ENCODE measurements at places on chromosomes 7 and 10.
A peak's percentile ranks its signal among the peaks of the same experiment; 100 is the strongest.

DNA sequence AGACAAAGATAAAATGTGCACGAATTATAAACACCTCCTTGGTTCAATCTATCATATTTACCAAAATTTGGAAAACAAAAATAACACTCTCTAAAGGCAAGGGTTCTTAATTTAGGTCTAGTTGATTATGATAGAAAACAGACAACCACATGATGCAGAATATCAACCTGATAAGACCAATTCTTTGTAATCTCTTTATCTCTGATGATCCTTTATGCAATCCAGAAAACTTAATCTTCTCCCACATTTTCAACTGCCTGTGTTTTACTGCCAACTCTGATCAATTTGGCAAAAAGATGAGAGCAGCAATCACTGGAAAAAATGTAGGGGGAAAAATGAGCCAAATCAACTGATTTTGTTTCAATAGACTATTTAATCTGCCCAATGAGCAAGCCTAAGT is 148.5 kb downstream of the LRRN3 start:
- no peaks in the 10 kb centered on the region for H3K4me1 ChIP-seq
- no peaks in the 10 kb centered on the region for H3K36me3 ChIP-seq
- H3K27ac ChIP-seq = no peak overlapping the region
- no peaks in the 10 kb centered on the region for H3K27me3 ChIP-seq

GRCh38 chr10:25532213-25532612 is 357.4 kb downstream of the GPR158 start:
- no peak overlapping the region for H3K27ac ChIP-seq
- H3K27me3 ChIP-seq = no peaks in the 10 kb centered on the region
- H3K4me3 ChIP-seq = no peak overlapping the region

- peaks cover 12% of the 10 kb centered on the region for H3K27me3 ChIP-seq
- H3K36me3 ChIP-seq = peaks cover 4% of the 10 kb centered on the region
- no peak for DNase-seq
- no peak overlapping the region for H3K4me3 ChIP-seq
Observed at GRCh38 chr10:130353928-130354572, 217.9 kb downstream of the GLRX3 start.

- H3K27ac ChIP-seq = no peak overlapping the region
- H3K4me1 ChIP-seq = peaks cover 5% of the 10 kb centered on the region
- no peak overlapping the region for H3K4me3 ChIP-seq
- no peaks in the 10 kb centered on the region for H3K36me3 ChIP-seq
- H3K27me3 ChIP-seq = no peaks in the 10 kb centered on the region
Observed at GRCh38 chr7:11239316-11239715, 265.6 kb downstream of the PHF14 start.

- H3K27me3 ChIP-seq = peaks cover 1% of the 10 kb centered on the region
- no peak for DNase-seq
- H3K36me3 ChIP-seq = peaks cover 2% of the 10 kb centered on the region
- no peak overlapping the region for H3K4me3 ChIP-seq
- H3K4me1 ChIP-seq = peaks cover 6% of the 10 kb centered on the region
Observed at GRCh38 chr10:116475866-116476265, 48.2 kb downstream of the PNLIPRP3 start.

GRCh38 chr7:14896461-14896860 is 6.1 kb downstream of the DGKB start:
- no peak overlapping the region for H3K27ac ChIP-seq
- no peaks in the 10 kb centered on the region for H3K36me3 ChIP-seq
- no peak for DNase-seq
- H3K27me3 ChIP-seq = no peaks in the 10 kb centered on the region
- no peaks in the 10 kb centered on the region for H3K4me1 ChIP-seq

DNA sequence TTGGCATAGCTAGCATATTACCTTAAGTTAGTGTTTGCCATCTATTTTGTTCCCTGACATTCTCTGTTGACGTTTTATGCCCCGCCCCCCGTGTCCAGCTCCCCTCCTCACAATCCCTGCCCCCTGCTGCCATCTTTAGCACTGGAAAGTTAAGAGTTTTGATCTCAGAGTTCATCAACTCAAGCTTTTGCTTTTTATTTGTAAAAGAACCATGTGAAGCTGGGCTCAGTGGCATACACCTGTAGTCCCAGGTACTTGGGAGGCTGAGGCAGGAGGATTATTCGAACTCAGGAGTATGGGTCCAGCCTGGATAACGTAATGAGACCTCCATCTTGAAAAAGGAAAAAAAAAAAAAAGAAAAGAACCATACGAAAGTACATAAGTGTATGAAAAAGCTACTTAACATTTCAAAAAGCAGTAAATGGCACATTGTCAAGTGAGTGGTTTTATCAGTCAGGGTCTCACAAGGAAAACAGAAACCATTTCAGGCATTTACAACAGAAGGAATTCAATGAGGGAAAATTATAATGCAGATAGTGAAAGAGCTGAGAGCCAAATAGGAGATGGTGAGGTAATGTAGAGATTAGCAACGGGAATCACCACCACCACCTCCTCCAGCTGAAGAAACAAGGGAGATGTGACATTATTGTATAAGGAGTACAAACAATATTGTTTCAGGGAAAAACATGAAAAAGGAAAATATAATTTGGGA is 64.9 kb downstream of the MCU start:
- no peak for DNase-seq
- H3K36me3 ChIP-seq = no peaks in the 10 kb centered on the region
- H3K4me3 ChIP-seq = no peak overlapping the region

GRCh38 chr7:151095828-151096475 is 9.7 kb downstream of the AGAP3 start:
- no peak overlapping the region for H3K27ac ChIP-seq
- peaks cover 11% of the 10 kb centered on the region for H3K27me3 ChIP-seq
- H3K36me3 ChIP-seq = peaks cover 15% of the 10 kb centered on the region
- H3K4me1 ChIP-seq = peaks cover 48% of the 10 kb centered on the region
- DNase-seq = no peak

- no peaks in the 10 kb centered on the region for H3K36me3 ChIP-seq
- H3K27me3 ChIP-seq = peaks cover 3% of the 10 kb centered on the region
- H3K27ac ChIP-seq = no peak within 1 kb of the TSS
- no peak for DNase-seq
- no peaks in the 10 kb centered on the region for H3K4me1 ChIP-seq
- H3K4me3 ChIP-seq = no peak within 1 kb of the TSS
Observed at GRCh38 chr10:80289451-80290287, at the start of gene MAT1A. Gene MAT1A, minus strand, starts transcription at chr10:80289658. Its CDS starts 235 bp downstream, at chr10:80289423.

GRCh38 chr7:333393-333764 is 43.4 kb downstream of the FOXL3 start:
- DNase-seq = no peak
- peaks cover 19% of the 10 kb centered on the region for H3K27me3 ChIP-seq
- no peaks in the 10 kb centered on the region for H3K4me1 ChIP-seq
- H3K27ac ChIP-seq = no peak overlapping the region

DNA sequence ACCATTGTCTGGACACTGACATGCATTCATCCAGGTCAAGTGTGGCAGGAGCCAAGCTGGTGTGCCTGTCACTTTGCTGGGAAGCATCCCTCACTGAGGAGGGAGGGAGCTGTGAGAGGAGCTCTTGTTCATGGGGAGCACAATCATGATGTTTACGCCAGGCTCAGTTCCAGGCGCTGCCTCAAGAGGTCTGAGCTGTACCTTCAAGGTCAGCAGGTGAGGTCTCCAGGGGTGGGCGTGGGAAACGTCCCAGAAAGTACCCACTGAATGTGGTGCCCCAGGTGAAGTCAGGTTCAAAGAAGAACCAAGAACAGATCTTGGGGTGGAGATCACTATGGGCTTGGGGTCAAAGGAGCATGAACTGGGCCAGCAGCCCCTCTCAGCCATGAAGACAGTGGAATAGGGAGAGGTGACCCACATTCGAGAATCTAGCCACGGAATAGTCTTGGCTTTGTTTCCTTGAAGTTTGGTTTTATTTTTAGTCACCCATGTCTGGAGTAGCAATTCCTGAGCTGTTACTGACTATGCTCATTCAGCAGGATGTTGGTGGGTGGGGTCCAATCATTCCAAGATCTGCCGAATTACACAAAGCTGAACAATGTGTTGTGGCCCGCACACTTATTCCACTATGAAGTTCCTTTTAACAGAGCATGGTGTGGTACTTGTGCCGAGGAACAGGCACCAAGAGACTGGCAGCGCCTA is 29.3 kb downstream of the NPS start:
- H3K36me3 ChIP-seq = no peaks in the 10 kb centered on the region
- no peak overlapping the region for H3K27ac ChIP-seq
- DNase-seq = no peak
- H3K27me3 ChIP-seq = no peaks in the 10 kb centered on the region
- H3K4me3 ChIP-seq = no peak overlapping the region

GRCh38 chr10:102135956-102136526 is 3.2 kb downstream of the PPRC1 start:
- no peak for DNase-seq
- peak overlapping the region; percentile 52 for H3K27ac ChIP-seq
- peak overlapping the region; percentile 6 for H3K4me3 ChIP-seq
- peaks cover 19% of the 10 kb centered on the region for H3K27me3 ChIP-seq
- peaks cover 33% of the 10 kb centered on the region for H3K4me1 ChIP-seq
- peaks cover 29% of the 10 kb centered on the region for H3K36me3 ChIP-seq

- H3K36me3 ChIP-seq = no peaks in the 10 kb centered on the region
- H3K4me1 ChIP-seq = peaks cover 4% of the 10 kb centered on the region
- H3K27me3 ChIP-seq = peaks cover 2% of the 10 kb centered on the region
- no peak overlapping the region for H3K4me3 ChIP-seq
- no peak overlapping the region for H3K27ac ChIP-seq
- no peak for DNase-seq
Observed at GRCh38 chr7:23287612-23288011, 11.5 kb upstream of the MALSU1 start.

- H3K4me1 ChIP-seq = no peaks in the 10 kb centered on the region
- no peak overlapping the region for H3K27ac ChIP-seq
- DNase-seq = no peak
- H3K36me3 ChIP-seq = no peaks in the 10 kb centered on the region
- H3K27me3 ChIP-seq = peaks cover 3% of the 10 kb centered on the region
Observed at GRCh38 chr10:127798111-127798510, 61.1 kb downstream of the FOXI2 start.

- H3K27me3 ChIP-seq = no peaks in the 10 kb centered on the region
- H3K27ac ChIP-seq = no peak overlapping the region
- H3K36me3 ChIP-seq = no peaks in the 10 kb centered on the region
- DNase-seq = no peak
- H3K4me1 ChIP-seq = no peaks in the 10 kb centered on the region
- H3K4me3 ChIP-seq = no peak overlapping the region
Observed at GRCh38 chr7:89928451-89928850, 225.8 kb upstream of the STEAP1 start.

GRCh38 chr10:126919426-126919825 is 14.2 kb downstream of the DOCK1 start:
- no peak for DNase-seq
- peaks cover 14% of the 10 kb centered on the region for H3K4me1 ChIP-seq
- no peak overlapping the region for H3K4me3 ChIP-seq
- H3K36me3 ChIP-seq = peaks cover 20% of the 10 kb centered on the region
- no peaks in the 10 kb centered on the region for H3K27me3 ChIP-seq

- peaks cover 16% of the 10 kb centered on the region for H3K27me3 ChIP-seq
- H3K36me3 ChIP-seq = peaks cover 11% of the 10 kb centered on the region
- no peak overlapping the region for H3K4me3 ChIP-seq
- no peak for DNase-seq
Observed at GRCh38 chr10:131312478-131312836, 936 bp upstream of the TCERG1L start.

DNA sequence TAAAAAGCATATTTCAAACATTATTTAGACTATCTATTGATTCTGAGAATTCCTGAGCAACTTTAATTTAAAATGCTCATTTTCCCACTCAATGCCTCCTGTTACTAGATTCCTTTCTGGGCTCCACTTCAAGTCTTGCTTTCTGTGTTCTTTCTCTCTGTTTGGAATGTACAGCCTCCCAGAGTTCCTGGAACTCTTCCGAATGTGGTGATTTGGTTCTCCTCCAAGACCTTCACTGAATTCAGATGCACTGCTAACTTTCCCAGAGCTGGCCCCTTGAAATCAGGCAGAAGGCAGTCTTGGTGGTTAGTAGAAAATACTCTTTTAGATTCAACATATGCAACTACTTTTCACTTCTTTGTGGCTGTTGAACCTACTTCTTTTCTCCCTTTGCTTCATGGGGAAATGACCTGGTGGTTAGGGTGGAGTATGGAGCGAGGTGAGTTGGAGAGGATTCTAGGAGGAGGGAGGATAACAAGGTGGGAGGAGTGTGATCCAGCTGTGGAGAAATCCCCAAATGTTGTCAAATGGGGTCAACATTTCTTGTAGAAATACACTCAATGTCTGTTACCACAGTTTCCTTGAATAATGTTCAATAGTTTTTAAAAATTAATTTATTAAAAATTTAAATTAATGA is 27.9 kb upstream of the CCDC7 start:
- no peak overlapping the region for H3K4me3 ChIP-seq
- no peak overlapping the region for H3K27ac ChIP-seq
- H3K4me1 ChIP-seq = no peaks in the 10 kb centered on the region
- H3K36me3 ChIP-seq = no peaks in the 10 kb centered on the region

DNA sequence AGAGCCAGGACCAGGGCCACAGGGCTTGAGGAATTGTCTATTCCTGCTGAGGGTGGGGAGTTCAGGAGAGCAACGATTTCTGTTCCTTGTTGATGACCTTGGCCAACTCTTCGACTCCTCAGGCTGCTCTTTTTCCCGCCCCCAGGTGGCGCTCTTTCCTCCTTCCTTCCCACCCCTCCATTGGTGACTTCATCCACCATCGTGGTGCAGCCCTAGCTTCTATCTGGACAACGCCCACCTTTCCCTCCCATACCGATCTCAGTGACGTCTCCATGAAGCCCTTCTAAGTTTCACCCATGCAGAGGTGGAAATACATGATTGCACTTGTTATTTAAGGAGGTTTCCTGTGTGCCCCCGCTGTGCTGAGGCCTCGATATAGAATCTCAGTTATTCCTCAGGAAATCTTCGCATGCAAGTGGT is 22.1 kb upstream of the CARD11 start:
- H3K27me3 ChIP-seq = no peaks in the 10 kb centered on the region
- H3K4me3 ChIP-seq = no peak overlapping the region
- no peaks in the 10 kb centered on the region for H3K4me1 ChIP-seq
- H3K36me3 ChIP-seq = peaks cover 3% of the 10 kb centered on the region
- peak; percentile 36 for DNase-seq

DNA sequence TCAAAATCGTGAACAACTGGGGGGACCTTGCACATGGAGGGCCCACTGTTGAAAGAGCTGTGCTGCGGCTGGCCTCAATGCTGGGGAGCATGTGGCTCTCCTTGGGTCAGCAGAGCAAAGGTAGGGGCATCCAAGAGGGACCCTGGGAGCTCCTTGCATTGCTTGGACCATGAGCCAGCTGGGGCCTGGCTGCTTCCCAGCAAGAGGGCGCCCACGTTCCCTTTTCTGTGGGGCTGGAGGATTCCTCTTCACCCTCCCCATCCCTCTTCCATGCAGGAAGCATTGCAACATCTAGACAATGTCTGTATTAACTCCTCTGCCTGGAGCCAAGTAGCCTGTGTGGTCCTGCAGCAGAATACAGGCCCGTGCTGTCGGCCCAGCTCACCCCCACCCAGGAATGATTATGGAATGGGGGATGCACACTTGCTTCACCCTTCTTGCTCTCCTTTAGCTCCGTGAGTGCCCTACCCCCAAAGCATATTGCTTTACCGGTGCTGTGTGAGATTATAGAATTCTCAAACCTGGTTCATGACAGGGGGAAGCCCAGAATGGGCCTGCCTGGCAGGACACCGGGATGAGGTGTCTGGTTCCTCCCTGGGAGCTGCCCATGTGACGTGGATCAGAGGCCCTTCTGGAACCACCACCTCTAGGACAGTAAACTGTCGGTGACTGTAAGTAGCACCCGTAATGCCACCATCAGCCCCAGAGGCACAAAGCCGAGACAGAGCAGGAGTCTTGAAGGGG is 61.9 kb downstream of the SYPL1 start:
- no peak overlapping the region for H3K27ac ChIP-seq
- no peaks in the 10 kb centered on the region for H3K27me3 ChIP-seq
